ENCODE measurements at places on chromosomes 5 and 9.

DNA sequence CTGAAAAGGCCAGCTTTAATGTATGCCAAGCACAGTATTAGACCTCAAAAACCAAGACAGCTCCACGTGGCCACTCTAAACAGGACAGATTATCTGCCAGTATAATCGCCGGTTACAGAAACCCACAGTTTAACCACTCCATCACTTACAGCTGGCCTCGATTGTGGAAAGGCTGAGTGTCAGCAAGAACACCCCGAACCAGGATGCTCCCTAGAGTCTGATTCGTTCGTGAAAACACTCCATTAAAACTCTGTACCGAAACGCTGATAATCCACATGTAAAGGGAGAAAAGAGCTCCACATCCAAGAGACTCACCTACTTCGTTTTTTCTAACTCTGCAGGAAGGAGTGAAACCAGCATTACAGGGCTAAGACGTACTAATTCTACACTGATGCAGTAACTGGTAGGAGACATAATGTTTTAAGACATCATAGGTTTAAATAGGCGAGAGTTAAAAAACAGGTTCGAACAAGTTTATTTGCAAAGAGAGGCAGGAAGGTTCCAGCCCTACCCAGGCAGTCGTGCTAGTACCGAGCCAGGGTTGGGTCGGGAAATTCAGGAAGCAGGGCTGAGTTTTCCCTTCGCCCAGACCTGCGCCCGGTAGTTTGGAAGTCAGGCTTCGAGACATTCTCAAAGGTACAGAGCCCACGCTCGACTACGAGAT lies 949 bp downstream of the SERINC5 start:
- DNase-seq = no peak

DNA sequence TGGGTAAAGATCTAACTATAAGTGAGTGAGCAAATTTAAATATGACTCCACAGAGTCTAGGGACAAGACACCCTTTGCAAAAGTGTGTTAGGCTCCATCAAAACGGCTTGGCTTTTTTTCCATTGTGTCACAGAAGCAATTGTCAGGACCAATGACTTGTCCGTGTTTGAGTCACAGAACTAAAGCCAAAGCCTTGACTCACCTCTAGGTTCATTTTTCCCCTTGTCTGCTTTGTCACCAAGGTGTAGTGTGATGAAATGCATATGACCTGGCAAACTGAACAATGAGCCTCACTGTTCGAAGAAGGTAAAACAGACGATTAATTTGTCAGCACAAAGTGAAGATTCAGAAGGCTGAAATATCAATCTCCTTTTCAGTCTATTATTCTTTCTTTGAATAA lies 331.0 kb downstream of the GLIS3 start:
- no peak for DNase-seq

- DNase-seq = no peak
Measured at GRCh38 chr5:34695275-34696027, 39.3 kb downstream of the RAI14 start.

- no peak for DNase-seq
Measured at GRCh38 chr5:72063219-72063819, 44.0 kb upstream of the MAP1B start.

GRCh38 chr9:135227641-135228251 lies 140.3 kb downstream of the OLFM1 start:
- no peak for DNase-seq

- DNase-seq = no peak
Measured at GRCh38 chr9:79651251-79651795, 79.6 kb downstream of the TLE4 start.

GRCh38 chr9:131402738-131403492 lies 9.0 kb downstream of the PRRC2B start:
- no peak for DNase-seq

DNA sequence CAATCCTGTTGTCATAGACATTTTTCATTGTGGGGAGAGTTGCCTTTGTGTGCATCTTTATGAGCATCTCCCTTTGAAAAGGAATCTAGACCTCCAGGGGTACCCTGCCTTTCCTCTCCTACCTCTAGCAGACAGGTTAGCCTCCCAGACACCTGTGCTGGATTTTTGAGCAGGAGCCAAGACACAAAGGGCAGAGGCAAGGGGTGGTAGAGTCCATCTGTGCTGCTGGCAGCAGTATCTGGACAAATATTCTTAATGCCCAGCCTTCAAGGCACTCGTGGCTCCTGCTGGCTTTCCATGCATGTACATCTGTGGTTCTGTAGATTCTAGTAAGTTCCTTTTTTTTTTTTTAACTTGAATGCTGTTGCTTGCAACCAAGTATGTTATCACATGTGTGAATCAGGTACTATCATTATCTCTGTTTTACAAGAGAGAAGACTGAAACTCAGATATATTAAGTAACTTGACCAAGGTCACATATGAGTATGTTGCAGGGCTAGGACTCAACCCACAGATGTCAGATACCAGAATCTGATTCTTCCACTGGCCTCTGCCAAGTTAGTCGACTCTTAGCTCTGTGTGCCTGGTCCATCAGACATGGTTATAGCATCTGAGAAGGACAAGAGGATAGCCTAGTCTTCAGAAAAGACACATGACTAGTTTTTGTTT lies 32.9 kb upstream of the GPR151 start:
- no peak for DNase-seq

DNA sequence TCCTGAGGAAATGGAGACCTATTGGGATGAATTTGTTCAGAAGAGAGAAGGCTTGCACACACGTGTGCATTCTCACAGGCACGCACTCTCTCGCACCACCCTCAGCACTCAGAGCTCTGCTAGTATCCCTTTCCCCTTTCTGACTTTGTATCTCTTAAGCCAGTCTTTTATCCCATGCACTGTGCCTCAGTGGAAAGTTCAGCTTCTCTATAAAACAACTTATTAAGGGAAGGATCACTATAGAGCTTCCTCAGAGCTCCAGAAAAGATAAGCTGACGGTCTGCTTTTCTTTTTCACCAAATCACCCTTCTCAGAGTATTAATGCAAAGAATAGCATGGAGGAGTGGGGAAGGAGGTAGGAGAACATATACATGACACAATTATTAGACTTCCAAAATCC lies 207.8 kb downstream of the ENC1 start:
- DNase-seq = no peak

All from stimulated activated CD8-positive, alpha-beta memory T cell treated with anti-CD3 and anti-CD28 coated beads, Interleukin-4, amount 100 ng/mL, for 1 hour (primary cell).